ENCODE measurements at places on chromosomes 6 and 20. TPM values are rescaled to one million over a fixed set of nuclear protein-coding genes. Genes with fewer than 3 reads are reported as not detected.

Gene CCDC28A
- total RNA-seq: 9.8 TPM

Gene TMEM217
- total RNA-seq: not detected

Gene TREM2
- total RNA-seq: not detected

Gene UBD
- total RNA-seq: not detected

Gene MACROD2
- 1.0 TPM for total RNA-seq

Gene PTCRA
- total RNA-seq: not detected

Gene TAGAP
- total RNA-seq: 0.11 TPM

Gene HLA-DQA1
- not detected for total RNA-seq

Gene AFDN
- total RNA-seq: 107 TPM

Gene SLC17A3
- not detected for total RNA-seq

Gene GGTLC1
- not detected for total RNA-seq

Gene SLC29A1
- total RNA-seq: 92.5 TPM

Gene SMOC2
- 1.8 TPM for total RNA-seq

Gene BAG2
- 21.4 TPM for total RNA-seq

DNA sequence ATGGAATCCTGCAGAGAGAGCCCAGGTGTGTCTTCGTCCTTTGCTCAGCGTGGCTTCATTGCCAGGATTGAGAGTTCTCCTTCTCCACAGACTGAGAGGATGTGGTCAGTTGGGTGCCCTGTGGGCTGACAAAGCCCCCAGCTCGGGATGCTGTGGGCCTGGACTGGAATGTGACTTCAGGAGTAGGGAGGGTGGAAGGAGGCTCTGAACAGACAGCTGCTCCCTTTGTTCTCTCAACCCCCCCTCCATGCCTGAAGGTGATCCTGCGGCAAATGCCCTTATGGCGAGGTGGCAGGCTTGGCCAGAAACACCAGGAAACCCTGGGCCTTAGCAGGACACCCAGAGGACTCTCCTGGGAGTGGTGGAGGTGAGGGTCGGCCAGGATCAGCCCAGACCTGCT lies 1.8 kb upstream of the CST5 start:
- no peak for DNase-seq
- no peaks in the 10 kb centered on the region for H3K36me3 ChIP-seq
- no peak overlapping the region for H3K27ac ChIP-seq
- H3K4me1 ChIP-seq: no peaks in the 10 kb centered on the region

- no peak overlapping the region for H3K27ac ChIP-seq
- peaks cover 4% of the 10 kb centered on the region for H3K27me3 ChIP-seq
- no peaks in the 10 kb centered on the region for H3K36me3 ChIP-seq
- no peak overlapping the region for H3K4me3 ChIP-seq
- DNase-seq: no peak
These were observed 195.9 kb upstream of the PROKR2 start for GRCh38 chr20:5512694-5513093.

DNA sequence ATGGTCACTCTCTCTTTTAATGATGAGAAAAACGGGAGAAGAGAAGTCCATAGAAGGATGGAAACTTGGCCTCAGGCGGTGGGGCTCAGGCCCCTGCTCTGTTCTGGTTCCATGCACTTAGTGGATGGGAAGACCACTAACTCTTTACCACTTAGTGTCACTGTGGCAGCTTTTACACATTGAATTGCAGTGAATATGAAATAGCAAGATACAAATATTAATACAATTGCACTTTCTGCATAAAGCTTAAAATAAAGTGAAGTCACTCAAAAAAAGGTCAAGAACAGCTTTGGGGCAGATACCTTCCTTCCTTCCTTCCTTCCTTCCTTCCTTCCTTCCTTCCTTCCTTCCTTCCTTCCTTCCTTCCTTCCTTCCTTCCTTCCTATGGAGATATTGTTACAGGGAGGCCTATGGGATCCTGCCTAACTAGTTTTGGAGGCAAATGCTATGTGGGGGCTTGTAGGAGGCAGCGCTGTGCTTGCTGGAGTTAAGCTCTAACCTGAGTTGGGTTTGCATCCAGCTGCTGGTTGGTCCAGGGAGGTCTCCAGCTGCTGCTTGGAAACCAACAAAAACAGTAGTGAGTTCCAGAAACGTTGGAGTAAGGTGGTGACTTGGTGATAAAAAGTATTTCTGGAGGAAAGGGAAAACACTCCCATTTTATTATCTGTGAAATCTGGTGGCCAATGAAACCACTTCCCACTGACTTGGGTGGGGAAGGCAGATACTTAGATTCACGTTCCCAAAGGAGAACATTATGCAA lies 62.3 kb upstream of the NKX2-2 start:
- H3K4me1 ChIP-seq: peaks cover 63% of the 10 kb centered on the region
- no peaks in the 10 kb centered on the region for H3K36me3 ChIP-seq
- DNase-seq: peak; percentile 94
- H3K27ac ChIP-seq: peak overlapping the region; percentile 96
- no peak overlapping the region for H3K4me3 ChIP-seq

DNA sequence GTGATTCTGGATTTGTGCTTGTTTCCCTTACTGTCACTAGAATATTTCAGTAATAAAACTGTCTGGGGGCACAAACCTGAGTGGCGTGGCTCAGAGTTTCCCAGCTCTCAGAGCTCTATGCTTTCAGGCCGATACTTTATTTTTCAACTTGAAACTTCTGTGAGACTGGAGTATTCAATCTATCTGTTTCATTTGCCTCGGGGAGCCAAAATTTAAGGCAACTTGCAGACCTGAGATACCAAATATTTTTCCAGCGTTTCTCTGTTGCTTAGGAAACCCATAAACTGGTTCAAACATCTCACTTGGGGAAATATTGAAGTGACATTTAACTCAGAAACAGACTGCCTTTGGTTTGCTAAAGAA lies 74.7 kb downstream of the SOBP start:
- H3K27me3 ChIP-seq: no peaks in the 10 kb centered on the region
- DNase-seq: no peak
- no peak overlapping the region for H3K4me3 ChIP-seq
- no peaks in the 10 kb centered on the region for H3K4me1 ChIP-seq

DNA sequence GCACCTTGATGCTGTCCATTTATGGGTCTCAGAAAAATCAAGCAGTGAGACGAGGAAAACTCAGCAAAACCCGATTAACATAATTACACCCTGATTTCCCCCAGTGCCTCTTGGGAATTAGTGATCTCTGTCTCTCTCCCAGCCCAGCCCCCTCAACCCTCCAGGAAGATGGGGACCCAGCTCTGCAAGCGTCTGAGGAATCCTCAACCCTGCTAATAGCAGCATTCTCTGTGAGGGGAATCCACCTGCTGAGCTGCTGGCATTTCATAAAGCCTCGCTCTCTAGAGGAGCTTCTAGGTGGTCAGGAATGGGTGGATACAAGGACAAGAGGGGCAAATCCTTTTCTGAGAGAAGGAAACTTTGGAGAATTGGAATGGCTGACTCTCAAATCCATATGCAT lies 13.9 kb downstream of the NR2E1 start:
- H3K4me1 ChIP-seq: peaks cover 6% of the 10 kb centered on the region
- peaks cover 57% of the 10 kb centered on the region for H3K27me3 ChIP-seq
- H3K4me3 ChIP-seq: no peak overlapping the region
- DNase-seq: no peak

GRCh38 chr20:46199198-46199597 lies 81.1 kb downstream of the CD40 start:
- H3K27ac ChIP-seq: no peak overlapping the region
- H3K36me3 ChIP-seq: no peaks in the 10 kb centered on the region
- DNase-seq: peak; percentile 21
- no peak overlapping the region for H3K4me3 ChIP-seq

DNA sequence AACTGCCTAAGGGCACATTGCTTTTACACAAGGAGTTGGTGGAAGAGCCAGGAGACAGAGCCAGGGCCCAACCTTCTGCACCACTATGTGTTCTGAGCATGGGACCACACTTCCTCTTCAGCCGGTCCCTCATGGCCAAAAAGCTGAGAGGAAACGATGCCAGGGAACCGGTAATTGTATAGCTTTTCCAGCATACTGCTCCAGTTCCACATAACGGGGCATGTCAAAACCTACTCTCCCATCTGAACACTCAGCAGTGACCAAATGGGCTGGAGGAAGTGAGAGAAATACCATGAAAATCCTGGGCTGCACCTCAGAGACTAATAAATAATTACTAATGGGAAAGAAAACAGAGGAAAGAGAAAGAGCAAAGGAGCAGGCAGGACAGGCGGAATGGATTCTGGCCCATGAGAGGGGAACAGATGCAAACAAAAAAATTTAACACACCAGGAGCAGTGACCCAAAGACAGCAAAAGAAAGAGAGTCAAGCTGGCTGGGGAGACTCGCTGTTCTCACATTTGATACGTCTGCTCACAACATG lies 52.0 kb upstream of the BMP2 start:
- no peak overlapping the region for H3K27ac ChIP-seq
- no peak overlapping the region for H3K4me3 ChIP-seq
- DNase-seq: no peak
- H3K4me1 ChIP-seq: no peaks in the 10 kb centered on the region

DNA sequence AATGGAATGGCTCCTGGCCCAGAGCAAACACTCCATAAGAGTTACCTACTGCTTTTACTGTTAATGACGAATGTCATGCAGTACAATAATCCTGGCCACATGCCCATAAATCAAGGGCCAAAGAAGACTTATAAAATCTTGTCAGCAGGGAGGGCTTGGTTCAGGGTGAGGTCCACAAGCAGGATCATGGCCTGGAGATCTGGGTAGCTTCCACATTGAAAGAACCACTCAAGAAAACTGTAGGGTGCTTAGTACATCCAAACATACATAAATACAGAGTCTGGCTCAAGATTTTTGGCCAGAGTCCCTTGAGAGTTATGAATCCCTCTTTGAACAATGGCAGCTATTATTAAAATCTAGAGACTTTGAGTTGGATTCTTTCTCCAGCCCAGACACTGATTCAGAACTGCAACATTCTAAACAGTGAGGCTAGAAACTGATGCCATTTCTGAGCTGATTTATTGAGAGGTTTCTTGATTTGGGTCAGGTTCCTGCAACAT lies 188.7 kb downstream of the CDC5L start:
- H3K4me3 ChIP-seq: no peak overlapping the region
- no peak overlapping the region for H3K27ac ChIP-seq
- no peaks in the 10 kb centered on the region for H3K36me3 ChIP-seq
- H3K4me1 ChIP-seq: no peaks in the 10 kb centered on the region

GRCh38 chr6:161622779-161623178 lies 348.9 kb upstream of the AGPAT4 start:
- no peaks in the 10 kb centered on the region for H3K27me3 ChIP-seq
- H3K4me1 ChIP-seq: no peaks in the 10 kb centered on the region
- no peak overlapping the region for H3K27ac ChIP-seq
- no peaks in the 10 kb centered on the region for H3K36me3 ChIP-seq

- no peaks in the 10 kb centered on the region for H3K27me3 ChIP-seq
- peak overlapping the region; percentile 61 for H3K4me3 ChIP-seq
- no peak overlapping the region for H3K27ac ChIP-seq
- H3K36me3 ChIP-seq: peaks cover 8% of the 10 kb centered on the region
- peaks cover 7% of the 10 kb centered on the region for H3K4me1 ChIP-seq
These were observed 341 bp upstream of the MCM9 start for GRCh38 chr6:118935331-118935668.

DNA sequence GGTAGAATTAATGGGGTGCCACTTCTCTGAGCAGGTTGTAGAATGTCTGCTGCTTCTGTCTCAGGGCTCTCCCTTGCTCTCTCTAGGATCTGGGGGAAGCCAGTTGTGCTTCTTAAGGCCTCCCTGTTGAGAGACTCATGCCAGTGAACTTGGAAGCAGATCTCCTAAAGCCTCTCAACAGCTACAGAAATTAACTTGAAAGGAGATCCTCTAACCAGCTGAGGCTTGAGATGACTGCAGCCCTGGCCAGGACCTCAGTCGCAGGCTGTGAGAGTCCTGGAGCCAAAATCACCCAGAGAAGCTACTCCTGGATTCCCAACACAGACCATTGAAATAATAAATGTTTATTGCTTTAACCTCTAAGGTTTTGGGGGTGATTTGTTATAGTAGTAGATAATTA lies 180.2 kb upstream of the MARCKS start:
- no peak overlapping the region for H3K4me3 ChIP-seq
- DNase-seq: no peak
- no peaks in the 10 kb centered on the region for H3K4me1 ChIP-seq

- H3K4me3 ChIP-seq: no peak overlapping the region
- no peak for DNase-seq
- H3K4me1 ChIP-seq: no peaks in the 10 kb centered on the region
- H3K27ac ChIP-seq: no peak overlapping the region
- H3K27me3 ChIP-seq: peaks cover 2% of the 10 kb centered on the region
- no peaks in the 10 kb centered on the region for H3K36me3 ChIP-seq
These were observed 133.5 kb downstream of the TAF4 start for GRCh38 chr20:61932199-61932592.

GRCh38 chr6:32829495-32829894 lies 9.0 kb downstream of the TAP2 start:
- no peak overlapping the region for H3K27ac ChIP-seq
- H3K4me1 ChIP-seq: no peaks in the 10 kb centered on the region
- H3K27me3 ChIP-seq: no peaks in the 10 kb centered on the region
- H3K4me3 ChIP-seq: no peak overlapping the region

GRCh38 chr6:38116248-38116647 lies 296.7 kb downstream of the ZFAND3 start:
- peaks cover 7% of the 10 kb centered on the region for H3K36me3 ChIP-seq
- no peak overlapping the region for H3K4me3 ChIP-seq
- no peak overlapping the region for H3K27ac ChIP-seq
- no peaks in the 10 kb centered on the region for H3K4me1 ChIP-seq

DNA sequence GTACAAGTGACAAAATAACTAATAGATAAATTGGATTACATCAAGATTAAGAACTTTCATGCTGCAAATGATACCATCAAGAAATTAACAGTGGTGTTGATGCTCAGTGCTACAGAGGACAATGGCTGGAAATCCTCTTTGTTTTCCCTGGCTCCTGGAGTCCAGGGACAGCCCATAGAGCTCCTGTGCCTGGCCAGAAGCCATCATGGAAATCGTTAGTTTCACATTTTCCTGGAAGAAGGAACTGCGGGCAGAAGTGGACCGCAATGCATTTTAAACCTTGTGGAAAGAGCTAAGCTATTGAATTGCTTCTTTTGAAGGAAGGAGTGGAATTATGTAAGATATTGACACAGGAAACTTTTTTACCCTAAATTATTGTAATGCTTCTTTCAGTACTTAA lies 276.0 kb downstream of the GJA1 start:
- no peaks in the 10 kb centered on the region for H3K27me3 ChIP-seq
- no peaks in the 10 kb centered on the region for H3K4me1 ChIP-seq
- no peak overlapping the region for H3K4me3 ChIP-seq
- no peak for DNase-seq

DNA sequence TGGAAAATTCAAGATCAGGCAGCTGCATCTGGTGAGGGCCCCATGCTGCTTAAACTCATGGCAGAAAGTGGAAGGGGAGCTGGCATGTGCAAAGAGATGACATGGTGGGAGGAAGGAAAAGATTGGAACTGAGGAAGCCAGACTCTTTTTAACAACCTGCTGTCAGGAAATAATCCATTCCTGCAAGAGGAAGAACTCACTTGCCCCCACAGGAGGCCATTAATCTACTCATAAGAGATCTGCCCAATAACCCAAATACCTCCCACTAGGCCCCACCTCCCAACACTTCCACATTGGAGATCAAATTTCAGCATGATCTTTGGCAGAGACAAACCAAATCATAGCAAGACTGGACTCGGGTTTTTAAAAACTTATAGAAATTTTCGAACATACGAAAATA lies 200.5 kb upstream of the KCNQ5 start:
- H3K27ac ChIP-seq: peak overlapping the region; percentile 67
- no peaks in the 10 kb centered on the region for H3K36me3 ChIP-seq
- H3K4me3 ChIP-seq: no peak overlapping the region

GRCh38 chr6:147947521-147947920 lies 395.1 kb upstream of the SASH1 start:
- H3K27ac ChIP-seq: no peak overlapping the region
- no peaks in the 10 kb centered on the region for H3K4me1 ChIP-seq
- H3K27me3 ChIP-seq: no peaks in the 10 kb centered on the region
- no peaks in the 10 kb centered on the region for H3K36me3 ChIP-seq
- no peak overlapping the region for H3K4me3 ChIP-seq

Data from A673 (cell line).